ENCODE measurements at places on chromosomes 2 and 18. TPM values are rescaled to one million over a fixed set of nuclear protein-coding genes. Genes with fewer than 3 reads are reported as not detected.

RHOB gene
- total RNA-seq, result 165 TPM

GRHL1 gene
- total RNA-seq, result 3.9 TPM

CIDEA gene
- total RNA-seq, result not detected

IL1RL2 gene
- total RNA-seq, result 0.31 TPM

RALB gene
- total RNA-seq, result 22.1 TPM

HOXD13 gene
- not detected for total RNA-seq

PPM1B gene
- 112 TPM for total RNA-seq

PID1 gene
- total RNA-seq, result 8.4 TPM

KLHL41 gene
- total RNA-seq, result 0.10 TPM
